ENCODE measurements at places on chromosomes 11 and 22. TPM values are rescaled to one million over a fixed set of nuclear protein-coding genes. Genes with fewer than 3 reads are reported as not detected.

Gene OR10V1
- not detected for total RNA-seq

Gene POLR2F
- total RNA-seq, result 43.5 TPM

- DNase-seq, result no peak
Observed at GRCh38 chr11:625636-626268, 997 bp upstream of the CDHR5 start.

- DNase-seq, result no peak
Observed at GRCh38 chr22:32805361-32805881, 3.9 kb downstream of the TIMP3 start.

DNA sequence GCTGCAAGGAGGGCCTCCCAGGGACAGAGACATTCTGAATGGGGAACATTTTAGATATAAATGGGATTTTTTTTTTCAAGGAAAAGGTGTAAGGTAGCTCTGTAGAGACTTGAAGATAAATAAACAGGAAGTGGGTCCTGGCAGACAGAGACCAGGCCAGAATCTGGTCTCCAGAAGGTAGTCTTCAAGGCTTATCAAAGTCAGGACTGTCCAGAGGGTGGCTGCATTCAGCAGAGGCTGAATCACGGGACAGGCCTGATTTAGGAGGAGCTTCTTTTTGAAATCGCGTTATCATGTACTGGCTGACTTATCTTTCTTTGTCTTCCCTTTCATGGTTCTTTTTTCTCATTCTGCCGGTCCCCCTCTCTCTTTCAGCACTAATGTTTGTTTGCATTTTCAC, 542.9 kb downstream of the NTM start:
- DNase-seq, result no peak

GRCh38 chr22:22460635-22461034, 47.9 kb downstream of the ZNF280B start:
- DNase-seq, result no peak

DNA sequence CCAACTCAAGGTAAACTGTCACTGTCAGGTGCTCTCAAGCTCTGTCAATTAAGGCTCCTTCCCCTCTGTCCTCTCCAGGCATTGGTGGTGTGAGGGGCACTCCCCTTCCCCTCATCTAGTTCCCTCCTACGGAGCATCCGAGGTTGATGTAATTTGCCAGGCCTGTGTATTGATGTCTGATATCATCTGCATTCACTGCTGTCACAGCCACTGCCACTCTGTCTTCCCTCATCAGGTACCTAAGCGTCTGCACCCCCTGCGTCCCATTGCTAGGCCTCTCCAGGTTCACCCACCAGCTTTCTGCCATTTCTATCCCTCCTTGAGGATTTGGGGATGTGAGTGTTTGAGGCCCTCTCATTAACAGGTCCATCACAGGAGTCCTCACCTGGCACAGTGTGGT, 50.0 kb upstream of the SYT13 start:
- DNase-seq, result no peak

DNA sequence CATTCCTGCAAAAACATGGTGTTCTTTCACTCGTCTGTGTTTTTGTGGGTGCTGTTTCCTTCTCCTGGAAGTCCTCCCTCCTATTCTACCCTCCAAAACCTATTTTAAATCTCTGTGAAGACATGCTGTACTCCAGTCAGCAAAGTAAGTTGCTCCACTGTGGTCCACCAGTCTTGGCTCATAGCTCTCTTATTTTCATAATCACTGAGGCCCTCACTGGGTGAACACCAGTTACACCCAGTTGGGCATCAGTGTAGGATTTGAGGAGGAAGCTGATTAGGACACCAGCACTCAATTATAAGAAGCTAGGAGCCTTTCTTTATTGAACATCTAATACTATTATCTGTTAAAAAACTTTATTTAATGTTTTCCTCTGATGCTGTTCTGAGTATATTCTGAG, 23.9 kb upstream of the EED start:
- DNase-seq, result no peak

DNA sequence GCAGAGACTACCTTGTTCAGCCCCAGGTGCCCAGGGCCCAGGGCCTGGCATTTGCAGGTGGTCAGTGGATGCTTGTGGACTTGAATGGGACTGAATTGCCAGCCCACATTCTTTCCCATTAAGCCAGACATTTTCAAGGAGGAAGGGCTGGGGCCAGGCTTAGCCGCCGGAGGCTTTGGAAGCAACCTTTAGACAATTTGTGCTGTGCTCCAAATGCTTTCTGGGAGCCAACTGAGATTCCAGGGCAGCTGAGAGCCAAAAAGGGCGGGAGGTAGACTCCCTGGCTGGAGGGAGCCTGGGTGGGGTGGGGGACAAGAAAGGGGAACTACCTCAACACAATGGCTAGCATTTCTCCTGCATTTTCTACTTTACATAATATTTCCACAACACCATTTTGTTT, 54.8 kb upstream of the TIMP3 start:
- DNase-seq, result no peak

DNA sequence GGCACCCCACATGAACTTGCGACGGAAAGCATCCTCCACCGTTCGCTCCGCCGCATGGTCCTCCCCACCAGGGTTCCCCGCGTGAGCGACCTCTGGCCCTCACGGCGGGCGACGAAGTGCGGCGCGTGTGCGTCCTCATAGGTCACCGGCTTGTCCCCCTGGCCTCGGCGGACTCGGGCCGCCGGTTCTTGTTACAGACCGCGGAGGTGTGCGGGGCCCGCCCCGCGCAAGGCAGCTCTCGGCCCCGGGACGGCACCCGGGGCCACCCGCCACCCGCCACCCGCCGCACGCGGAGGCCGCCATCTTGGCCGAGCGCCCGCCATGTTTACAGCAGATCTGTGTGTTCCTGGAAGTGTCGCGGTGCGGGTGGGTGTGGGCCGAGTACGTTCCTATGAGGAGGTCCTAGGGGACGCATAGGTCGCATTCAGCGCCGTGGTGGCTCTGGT, 3.5 kb upstream of the IFITM2 start:
- no peak for DNase-seq

GRCh38 chr11:95095858-95096587, 6.4 kb downstream of the ENDOD1 start:
- peak; percentile 72 for DNase-seq

Measured in myocyte (in vitro differentiated cells).